ENCODE measurements at places on chromosomes 6 and 20.

DNA sequence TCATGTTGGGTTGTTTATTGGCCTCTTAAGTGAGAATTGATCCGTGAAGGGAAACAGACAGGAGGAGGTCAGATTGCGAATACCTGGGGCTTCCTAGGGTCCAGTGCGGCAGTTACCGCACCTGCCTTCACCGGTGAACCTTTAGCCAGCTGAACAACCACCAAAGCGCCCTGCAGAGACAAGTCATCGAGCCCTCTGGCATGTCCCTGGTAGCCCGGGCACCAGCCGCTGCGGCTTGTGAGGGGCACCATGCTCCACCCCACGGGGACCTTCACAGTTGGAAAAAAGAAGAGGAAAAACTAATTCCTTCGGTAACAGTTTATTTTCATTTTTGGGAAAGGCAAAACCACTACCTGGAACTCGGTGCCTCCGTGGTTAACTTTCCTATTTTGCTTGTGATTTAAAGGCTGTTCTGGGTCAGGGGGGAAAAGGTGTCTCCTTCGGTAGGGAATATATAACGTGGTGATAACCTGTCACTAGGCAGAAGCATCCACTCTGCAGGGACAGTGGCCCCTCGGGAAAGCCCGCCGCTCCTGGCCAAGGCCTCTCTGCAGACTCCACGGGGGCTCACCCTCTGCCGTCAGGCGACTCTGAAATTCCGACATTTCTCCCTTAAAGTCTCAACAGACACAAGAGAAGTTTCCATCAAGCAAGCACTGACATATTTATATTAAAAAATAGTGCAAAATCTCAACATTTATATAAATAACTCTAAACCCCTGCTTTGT is 30.7 kb upstream of the ZBP1 start:
- no peak for DNase-seq

- no peak for DNase-seq
Observed at GRCh38 chr20:38032585-38033329, 499 bp downstream of the TTI1 start.

DNA sequence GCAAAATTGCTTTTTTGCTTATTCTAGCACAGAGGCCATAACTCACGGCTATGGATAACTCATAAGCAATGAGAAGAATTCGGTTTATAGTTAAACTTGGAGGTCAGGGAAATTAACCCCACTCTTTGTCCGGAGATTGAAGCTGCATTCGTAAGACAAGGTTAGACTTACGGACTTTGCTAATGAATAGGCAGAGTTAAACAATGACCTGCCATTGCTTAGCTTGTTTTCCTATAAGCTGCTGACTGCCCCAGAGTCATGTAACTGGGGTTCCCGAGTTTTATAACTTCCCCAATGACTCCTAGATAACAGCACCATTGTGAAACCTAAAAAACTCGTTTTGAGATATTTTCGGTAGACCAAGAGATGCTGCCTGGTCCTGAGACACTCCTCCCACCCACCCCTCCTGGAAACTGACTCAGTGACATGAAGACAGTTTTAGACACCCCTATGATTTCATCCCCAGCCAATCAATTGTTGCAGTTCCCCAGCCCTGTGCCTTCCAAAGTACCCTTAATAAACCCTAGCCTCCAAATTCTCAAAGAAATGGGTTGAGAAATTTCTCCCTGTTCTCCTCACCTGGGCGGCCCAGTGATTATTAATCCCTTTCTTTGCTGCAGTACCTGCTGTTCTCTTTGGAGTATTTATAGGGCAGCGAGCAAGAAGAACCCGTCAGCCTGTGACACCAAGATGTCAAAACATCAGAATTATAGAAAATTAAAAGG is 33.1 kb upstream of the MCUR1 start:
- DNase-seq: no peak

GRCh38 chr6:89830170-89830809 is 610 bp downstream of the CASP8AP2 start:
- DNase-seq: no peak

DNA sequence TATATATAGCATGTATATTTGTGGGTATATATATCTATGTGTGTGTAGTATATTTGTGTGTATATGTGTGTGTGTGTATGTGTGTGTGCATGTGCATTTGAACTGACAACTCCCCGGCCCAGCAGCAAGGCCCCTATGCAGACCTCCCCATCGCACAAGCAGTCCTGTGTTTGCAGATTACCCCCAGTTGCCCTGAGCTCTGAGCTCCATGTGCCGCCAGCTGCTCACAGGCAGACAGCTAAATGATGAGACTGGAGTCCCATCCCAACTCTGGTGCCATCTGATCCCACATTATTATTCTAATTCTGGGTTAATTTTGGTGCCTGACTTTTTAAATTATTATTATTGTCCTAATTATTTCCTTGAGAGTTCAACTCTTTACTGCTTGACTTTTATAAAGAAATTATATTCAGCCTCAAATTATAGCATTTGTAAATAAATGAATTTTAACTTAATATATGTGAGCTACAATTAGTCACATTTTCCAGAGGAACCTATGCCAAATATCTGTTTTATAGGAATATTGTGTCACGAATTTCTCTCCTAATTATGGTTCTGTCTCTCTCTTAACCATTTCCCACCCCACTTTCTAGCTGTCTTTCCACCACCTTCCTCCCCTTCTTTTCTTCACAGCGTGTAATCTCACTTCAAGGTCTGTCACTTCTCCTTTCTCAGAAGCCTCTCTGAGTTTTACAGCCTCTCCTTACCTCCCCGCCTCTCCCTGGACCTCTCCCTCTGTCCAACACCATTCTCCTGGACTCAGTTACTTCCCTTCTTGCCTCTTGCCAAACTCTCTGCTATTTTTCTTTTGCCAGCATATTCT is 90.6 kb upstream of the SYNDIG1 start:
- no peak for DNase-seq
